ENCODE measurements at places on chromosomes 2 and 18.

- DNase-seq, result no peak
Observed at GRCh38 chr18:69936191-69936558, 11.5 kb downstream of the CD226 start.

- DNase-seq, result no peak
Observed at GRCh38 chr2:46947841-46948240, 32.2 kb upstream of the MCFD2 start.

DNA sequence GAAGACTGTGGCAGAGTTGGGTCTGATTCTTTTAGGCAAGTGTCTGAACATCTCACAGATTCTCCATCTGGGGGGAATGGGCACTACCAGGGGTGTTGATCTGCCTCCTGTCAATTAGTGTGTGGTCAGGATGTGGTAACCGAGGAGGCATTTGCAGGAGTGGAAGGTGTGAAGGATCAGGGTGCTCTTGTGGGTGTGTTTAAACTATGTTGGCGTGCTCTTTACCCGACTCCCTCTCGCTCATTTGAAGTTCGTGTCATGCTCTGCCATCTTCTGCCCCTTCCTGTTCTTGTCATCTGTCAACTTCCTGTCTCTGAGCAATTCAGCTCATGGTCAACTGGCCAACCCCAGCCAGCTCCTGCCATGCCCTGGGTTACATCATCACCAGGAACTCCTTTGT is 107.9 kb downstream of the RTN4 start:
- no peak for DNase-seq

DNA sequence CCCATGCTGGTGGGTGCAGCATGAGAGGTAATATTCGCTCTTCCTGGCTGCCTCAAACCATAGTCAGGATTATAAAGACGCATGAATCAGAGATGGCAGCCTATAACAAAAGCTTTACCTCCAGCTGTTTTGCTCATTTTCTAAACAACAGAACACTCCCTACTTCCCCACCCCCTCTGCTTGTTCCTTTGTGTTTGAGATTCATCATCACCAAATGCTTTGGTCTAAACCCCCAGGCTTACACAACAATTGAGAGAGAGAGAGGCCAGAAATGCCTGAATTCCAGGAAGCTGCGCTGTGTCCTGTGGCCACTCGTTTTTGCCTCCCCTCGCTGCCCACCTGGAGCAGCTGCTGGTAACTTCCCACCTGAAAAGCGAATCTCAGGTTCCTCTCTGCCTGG is 78.8 kb upstream of the CAPN13 start:
- DNase-seq, result peak; percentile 48

DNA sequence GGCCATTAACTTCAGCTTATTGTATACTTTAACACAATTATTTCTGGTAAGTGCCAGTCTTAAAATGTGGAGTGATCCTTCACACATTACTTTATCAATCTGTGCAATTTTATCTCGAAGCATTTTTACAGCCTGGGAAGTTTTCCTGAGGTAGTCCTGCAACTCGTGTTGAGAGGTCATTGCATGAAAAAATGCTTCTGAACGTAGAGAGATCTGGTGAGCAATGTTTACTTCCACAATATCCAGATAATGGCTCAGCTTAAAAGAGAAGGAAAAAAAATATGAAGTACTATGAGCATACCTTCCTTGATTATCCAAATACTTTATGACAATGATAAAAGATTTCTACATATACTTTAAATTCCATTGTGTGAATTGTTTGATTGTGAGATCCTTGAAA is 57.0 kb downstream of the VPS54 start:
- no peak for DNase-seq

- DNase-seq, result peak; percentile 60
Observed at GRCh38 chr2:61793389-61793836, 60.4 kb downstream of the FAM161A start.

- DNase-seq, result no peak
Observed at GRCh38 chr18:61164321-61164720, 168.9 kb upstream of the CDH20 start.

DNA sequence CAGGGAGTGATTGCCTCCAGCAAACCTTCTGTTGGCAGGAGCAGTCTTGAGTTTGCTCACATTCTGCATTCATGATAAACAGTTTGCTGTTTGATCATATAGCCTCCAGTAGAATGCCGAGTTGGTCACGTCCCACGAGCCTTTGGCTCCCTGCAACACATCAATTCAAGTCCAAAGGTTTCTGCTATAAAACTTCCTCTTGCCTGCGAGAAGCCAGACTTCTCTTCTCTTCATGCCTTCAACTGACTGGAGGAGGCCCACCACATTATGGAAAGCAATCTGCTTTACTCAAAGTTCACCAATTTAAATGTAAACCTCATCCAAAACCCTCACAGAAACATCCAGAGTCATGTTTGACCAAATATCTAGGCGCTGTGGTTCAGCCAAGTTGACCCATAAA is 40.8 kb downstream of the CXCR4 start:
- no peak for DNase-seq

GRCh38 chr2:233121856-233122255 is 61.7 kb downstream of the INPP5D start:
- no peak for DNase-seq

DNA sequence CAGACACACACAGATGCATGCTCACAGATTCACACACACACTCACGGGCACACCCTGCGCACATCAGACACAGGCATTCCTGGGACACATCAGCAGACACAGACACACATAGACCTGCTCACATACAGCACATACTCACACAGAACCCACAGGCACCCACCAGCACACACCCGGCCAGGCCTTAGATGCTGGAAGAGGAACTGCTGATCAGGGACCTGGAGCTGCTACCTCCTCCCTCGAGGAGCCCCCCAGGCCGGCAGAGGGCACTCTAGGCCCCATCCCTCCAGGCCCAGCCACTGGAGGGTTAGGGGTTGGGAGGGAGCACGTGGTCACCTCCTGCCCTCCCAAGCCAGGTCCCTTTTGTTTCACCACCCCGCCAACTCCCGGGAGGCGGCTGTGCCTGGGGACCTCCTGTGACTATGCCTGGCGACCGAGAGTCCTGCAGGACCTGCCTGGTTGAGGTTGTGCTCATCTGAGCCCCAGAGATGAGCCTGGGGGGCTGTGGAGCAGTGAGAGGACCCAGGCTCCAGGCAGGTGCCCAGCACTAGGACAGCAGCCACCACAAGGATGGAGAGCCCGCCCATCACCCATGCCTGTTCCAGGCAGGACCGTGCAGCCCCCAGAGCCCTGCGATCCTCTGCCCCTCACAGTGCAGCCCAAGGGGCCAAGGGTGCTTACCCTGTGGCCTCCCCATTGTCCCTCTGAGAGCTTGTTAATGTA is 21.0 kb upstream of the PTMA start:
- no peak for DNase-seq

DNA sequence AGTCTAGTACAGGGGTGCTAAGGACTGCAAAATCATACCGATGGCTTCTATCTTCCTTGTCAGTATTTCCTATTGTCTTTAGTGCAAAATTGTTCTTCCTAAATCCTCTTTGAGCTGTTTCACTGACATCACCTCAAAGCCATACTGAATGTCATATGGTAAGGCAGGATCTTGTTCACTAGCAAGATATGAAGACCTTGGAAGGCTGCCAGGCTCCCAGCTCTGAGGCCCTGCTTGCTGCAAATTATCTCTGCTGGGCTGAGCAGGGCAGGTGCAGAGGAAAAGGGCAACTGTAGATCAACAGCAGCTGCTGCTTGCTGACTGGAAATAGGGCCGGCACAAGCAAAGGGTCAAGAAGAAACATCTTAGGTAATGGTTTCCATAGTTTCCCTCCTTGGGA is 58.2 kb downstream of the PMAIP1 start:
- DNase-seq, result no peak

DNA sequence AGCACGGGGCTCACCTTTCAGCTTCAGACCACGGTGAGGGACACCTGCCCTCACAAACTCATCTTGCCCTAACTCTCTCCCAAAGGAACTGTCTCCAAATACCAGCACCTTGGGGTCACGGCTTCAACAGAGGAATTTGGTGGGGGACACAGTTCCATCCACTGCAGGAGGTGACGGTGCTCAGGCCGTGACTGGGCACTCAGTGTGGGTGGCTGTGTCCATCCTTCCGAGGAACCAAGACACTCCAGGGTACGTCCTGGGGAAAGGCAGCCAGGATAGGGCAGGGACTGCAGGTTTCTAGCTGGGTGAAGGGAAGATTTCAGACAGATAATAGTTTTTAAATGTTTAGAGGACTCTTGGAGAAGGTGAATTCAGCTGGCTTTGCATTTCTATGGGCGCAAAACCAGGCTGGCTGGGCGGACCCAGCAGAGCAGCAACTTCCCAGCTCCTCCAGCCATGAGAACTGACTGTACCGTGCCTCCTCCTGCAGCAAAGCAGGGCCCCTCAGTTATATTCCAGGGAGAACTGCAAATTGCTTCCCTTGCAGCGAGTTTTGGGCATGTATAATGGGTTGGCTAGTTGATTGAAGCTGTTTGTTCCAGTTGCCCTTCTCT is 23.9 kb upstream of the ALLC start:
- no peak for DNase-seq

- DNase-seq, result no peak
Observed at GRCh38 chr2:71897137-71897480, 250.6 kb downstream of the CYP26B1 start.

- no peak for DNase-seq
Observed at GRCh38 chr18:48355276-48356115, 53.7 kb downstream of the ZBTB7C start.

GRCh38 chr2:85902496-85902895 is 13.7 kb upstream of the ST3GAL5 start:
- no peak for DNase-seq

GRCh38 chr2:233184669-233185068 is 66.8 kb upstream of the ATG16L1 start:
- DNase-seq, result no peak

GRCh38 chr2:240195316-240195861 is 54.9 kb upstream of the OTOS start:
- DNase-seq, result no peak

GRCh38 chr2:85672456-85672855 is 4.5 kb upstream of the SFTPB start:
- no peak for DNase-seq

DNA sequence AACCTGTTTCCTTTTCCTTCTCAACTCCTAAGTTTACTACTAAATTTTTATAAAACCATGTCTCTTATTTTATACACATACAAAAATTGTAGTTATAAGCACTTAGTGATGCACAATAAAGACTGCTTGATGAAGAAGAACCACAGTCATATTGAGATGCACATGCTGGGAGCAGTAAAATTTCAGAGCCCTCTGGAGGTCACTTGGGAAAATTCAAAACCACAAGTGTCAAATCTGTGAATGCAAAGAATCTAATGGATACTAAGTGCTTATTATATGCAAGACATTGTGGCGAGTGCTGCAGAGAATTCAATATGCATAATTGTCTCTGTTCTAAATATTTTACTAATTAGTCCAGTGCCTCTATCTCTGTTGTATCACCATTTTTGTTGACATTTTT is 180.5 kb downstream of the VWC2L start:
- DNase-seq, result no peak

DNA sequence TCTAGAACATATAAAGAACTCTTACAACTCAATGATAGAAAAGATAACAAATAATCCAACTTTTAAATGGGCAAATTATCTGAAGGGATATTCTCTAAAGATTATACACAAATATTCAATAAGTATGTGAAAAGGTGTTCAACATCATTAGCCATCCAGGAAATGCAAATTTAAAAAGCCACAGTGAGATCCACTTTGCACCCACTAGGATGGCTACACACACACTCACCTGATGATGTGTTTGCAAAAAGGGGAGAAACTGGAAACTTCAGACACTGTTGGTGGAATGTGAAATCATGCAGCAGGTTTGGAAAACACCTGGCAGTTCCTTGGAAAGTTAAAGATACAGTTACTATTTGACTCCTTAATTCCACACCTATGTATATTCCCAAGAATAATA is 87.2 kb upstream of the GYPC start:
- DNase-seq, result no peak

DNA sequence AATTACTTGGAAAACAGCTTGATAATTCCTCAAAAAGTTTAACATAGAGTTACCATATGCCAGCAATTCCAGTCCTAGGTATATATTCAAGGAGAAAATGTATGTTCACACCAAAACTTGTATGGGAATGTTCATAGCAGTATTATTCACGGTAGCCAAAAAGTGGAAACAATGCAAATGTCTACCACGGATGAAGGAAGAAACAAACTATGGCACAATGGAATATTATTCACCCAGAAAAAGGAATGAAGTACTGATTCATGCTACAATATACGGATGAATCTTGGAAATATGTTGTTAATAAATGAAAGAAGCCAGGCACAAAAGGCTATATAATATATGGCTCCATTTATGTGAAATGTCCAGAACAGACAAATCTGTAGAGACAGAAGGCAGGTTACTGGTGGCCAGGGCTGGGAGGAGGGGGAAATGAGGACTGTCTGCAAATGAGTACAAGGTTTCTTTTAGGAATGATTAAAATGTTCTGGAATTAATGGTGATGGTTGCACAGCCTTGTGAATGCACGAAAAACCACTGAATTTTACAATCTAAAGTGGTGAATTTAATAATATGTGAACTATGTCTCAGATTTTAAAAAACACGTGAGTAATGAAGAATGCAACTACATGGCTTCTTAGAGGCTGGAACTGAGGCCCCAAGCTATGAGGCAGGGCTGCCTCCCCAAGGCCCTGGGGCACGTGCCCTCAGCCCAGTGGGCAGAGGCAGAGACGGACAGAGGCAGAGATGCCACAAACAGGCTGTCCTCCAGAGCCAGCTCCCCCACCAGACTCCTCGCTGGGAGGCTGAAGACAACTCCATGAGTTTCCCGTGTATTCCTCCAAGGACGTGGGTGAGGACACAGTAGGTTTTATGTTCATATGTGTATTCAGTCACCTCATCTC is 5.0 kb downstream of the LIMS2 start:
- DNase-seq, result no peak

DNA sequence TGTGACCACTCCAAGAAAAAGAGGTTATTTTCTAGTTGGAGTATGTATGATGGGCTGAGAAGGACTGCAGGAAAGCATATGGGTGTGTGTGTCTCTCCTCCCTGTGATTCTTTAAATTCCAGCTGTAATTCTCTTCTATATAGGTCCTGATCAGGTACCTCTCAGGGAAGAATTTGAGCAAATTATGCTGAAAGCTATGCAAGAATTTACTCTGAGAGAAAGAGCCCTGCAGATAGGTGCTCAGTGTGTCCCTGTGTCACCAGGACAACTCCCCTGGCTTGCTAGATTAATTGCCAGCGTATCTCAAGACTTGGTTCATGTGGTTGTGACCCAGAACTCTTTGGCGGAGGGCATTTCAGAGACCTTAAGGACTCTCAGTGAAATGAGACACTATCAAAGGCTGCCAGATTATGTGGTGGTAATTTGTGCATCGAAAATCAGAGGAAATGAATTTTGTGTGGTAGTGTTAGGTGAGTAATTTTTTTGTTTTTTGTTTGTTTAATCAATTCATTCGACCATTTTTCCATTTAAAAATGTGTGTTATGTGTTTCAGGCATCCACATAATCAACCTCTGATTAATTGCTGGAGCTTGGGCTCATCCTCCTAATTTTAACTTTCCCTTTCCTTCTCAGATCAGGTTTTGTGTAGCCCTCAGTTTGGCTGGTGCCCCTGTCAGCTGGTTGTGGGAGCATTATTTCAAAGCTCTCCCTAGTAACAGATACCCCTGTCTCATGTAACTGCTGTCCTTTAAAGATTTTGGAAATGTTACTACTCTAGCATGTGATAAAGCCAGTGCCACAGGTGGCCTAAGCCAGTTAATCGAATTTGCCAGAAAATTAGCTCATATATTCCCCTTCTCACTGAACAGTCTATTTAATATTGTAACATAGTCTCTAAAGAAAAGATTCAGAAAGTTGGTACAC is 150.9 kb downstream of the ESCO1 start:
- DNase-seq, result no peak

- no peak for DNase-seq
Observed at GRCh38 chr2:241224851-241225438, 36.5 kb downstream of the ANO7 start.

GRCh38 chr2:158181171-158181570 is 79.5 kb downstream of the UPP2 start:
- no peak for DNase-seq

Data from iPS DF 19.7 (cell line).